ENCODE measurements at places on chromosomes 11 and 22.

DNA sequence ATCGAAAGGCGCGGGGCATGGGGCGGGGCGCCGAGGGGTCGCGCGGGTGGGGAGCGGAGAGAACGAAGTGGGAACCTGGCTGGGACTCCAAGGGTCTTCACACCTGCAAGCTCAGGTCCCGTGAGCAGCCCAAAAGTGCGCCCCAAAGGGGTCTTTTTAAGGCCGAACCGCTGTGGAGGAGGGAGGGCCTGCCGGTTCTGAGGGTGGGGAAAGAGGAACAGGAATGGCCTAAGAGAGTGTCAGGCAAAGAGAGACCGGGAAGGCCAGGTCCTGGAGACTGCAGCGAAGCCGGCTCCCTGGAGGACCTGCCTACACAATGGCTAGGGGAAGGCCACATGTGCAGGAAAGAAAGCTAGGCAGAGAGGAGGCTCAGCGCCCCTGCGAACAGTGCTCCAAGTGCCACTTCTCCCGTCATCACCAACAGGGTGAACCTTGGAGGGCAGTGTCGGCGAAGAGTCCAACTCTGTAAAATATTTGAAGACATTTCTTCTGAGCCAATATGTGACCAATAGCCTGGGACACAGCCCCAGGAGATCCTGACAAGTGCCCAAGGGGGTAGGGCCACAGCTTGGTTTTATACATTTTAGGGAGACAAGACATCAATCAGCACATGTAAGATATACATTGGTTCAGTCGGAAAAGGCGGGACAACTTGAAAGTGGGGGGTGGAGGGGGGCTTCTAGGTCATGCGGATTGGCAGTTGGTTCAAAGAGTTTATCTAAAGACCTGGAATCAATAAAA, 710 bp upstream of the DGCR2 start:
- DNase-seq: no peak

DNA sequence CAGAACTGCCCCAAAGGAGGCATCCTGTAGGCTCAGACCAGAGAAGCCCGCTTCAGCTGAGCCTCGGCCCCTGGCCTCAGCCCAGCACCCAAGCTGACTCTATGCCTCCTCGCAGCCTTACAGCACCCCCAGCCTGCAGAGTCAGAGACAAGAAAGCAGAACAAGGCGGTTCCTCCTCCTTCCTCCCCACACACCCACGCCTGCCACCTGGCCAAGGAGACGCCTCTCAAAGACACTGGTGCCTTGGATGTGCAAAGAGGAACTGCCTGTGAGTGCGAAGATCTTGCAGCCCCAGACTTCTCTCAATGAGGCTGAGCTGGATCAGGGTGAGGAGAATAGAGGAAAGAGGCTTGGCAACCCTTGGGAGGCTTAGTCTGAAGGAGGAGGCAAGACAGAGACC, 60.2 kb downstream of the PDE2A start:
- no peak for DNase-seq

DNA sequence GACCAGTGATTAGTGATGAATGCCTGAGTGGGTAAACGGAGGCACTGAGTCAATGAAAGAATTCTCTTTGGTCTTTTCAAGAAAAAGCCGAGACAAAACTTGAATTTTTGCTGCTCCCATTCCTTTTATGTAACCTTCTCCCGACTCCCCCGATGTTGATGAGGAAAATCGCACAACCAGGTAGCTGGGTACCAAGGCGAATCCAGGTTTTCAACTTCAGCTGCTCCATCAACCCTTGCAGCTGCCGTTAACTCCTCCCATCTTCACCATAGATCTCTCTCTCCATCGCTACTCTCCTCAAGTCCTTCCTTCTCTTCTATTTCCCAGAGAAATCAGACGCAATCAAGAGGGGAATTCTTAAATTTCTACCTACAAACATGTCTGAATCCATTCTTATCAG, 611 bp upstream of the USP2 start:
- DNase-seq: no peak

GRCh38 chr11:12963792-12964536, 45.2 kb upstream of the RASSF10 start:
- DNase-seq: no peak

DNA sequence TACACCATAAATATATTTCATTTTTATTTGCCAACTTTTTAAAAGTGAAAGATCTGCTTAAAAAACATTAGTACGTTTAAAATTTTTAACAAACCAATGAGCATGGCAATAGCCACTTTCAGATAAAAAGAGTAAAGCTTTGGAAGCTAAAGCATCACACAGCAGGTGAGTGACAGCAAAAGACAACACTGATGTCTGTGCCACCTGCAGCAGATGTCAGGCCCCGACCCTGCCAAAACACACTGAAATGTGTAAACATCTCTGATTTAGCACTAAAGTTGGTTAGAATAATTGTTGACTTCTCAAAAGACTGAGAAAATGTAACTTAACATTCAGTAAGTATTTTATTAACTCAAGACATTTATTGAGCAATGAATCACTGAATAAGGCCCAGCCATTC, 232.9 kb downstream of the DLG2 start:
- DNase-seq: no peak

DNA sequence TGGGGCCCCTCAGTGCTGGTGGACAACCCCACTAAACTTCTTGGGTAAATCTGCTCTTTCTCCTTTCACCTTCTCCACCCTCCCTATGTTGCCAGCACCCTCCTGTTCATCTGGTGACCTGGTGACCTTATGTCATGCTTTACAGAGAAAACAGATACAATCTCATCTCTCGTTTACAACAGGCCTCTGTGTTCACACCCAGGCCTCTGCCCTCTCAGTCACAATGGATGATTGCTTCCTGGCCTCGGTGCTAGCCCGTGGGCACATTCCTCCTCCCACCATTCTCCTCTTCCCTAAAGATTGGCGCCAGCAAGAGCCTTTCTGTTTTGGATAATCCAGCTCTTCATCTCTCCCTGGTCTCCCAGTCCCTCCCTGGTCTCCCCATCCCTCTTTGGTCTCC, 12.3 kb upstream of the PNPLA3 start:
- no peak for DNase-seq

DNA sequence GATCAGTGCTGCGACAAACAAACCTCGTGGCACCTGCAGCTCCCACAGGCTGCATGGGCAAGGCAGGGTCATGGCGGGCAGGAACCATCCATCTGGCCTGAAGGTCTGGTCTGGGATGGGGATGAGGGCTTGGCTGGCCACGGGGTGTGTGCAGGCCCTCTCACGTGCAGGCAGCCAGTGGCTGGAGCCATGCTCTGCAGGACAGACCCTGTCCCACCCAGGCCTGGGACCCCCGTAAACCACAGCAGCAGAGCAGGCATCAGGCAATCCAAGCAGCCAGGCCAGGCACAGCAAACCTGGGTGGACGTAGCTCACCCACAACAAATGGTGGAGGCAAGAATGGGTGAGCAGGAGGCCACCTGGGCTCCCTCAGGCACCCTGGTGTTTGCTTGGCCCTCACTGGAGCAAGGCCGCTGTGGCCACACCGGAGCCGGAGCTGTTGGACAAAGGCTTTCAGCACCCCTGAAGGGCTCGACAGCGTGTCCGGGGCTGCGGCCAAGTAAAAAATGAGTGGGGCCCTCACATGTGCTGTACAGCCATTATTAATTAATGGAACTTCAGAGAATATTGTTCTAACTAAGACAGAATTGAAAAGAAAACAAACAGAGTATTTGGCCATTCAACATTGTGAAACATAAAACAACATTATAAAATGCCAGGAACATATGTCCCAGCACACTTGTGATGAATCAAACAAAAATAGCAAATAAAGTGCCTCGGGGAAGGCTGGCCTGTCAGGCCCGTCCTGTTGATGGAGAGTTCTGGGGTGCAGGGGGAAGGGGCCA, 24.0 kb upstream of the GNB1L start:
- no peak for DNase-seq

DNA sequence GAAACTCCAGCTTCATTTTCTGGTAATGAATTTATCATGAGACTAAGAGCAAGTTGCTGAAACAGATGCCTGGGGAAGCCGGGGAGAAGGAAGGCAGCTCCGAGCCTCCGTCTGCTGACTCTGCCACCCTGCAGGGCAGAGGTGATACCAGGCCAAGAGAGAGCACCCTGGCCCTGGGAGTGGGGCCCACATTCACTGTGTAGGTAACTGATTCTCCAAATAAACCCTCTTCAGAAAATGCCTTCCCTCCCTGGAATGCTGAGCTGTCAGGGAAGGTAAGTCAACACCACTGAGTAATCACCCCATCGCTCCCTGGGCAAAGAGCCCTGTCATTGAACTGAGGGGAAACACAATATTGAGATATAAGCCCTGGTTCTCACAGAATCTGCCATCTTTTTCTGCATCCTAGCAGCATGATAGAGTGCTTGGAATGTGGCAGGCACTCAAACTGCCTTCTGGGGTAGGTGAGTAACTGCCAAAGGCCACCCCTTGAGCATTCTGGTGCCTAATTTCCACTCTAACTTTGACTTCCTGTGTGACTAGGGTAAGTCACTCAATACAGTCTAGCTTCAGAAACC, 147.6 kb downstream of the SPATA19 start:
- no peak for DNase-seq

GRCh38 chr22:50599816-50600455, 657 bp upstream of the MAPK8IP2 start:
- no peak for DNase-seq

DNA sequence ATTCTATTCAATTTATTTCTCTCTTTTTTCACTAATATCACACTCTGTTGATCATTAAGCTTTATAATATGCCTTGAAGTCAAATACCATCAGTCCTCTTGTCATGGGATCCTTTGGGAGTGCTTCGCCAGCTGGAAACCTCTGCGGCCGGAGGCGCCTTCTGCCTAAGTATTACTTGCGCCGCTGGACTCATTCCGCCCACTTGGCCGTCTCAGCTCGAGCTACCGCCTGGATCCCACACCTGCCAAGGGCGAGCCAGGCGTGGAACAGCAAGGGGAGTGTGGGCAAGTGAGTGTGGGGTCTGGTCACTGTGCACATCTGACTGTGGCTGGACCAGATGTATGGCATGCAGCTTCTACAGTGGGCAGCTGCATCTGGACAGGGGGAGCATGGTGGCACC, 9.1 kb upstream of the MAP6 start:
- DNase-seq: no peak

GRCh38 chr22:33018232-33018864, 39.8 kb downstream of the SYN3 start:
- no peak for DNase-seq

GRCh38 chr11:119885067-119885466, 156.1 kb upstream of the NECTIN1 start:
- no peak for DNase-seq

GRCh38 chr22:26777156-26777801, 119.9 kb downstream of the MIAT start:
- no peak for DNase-seq

DNA sequence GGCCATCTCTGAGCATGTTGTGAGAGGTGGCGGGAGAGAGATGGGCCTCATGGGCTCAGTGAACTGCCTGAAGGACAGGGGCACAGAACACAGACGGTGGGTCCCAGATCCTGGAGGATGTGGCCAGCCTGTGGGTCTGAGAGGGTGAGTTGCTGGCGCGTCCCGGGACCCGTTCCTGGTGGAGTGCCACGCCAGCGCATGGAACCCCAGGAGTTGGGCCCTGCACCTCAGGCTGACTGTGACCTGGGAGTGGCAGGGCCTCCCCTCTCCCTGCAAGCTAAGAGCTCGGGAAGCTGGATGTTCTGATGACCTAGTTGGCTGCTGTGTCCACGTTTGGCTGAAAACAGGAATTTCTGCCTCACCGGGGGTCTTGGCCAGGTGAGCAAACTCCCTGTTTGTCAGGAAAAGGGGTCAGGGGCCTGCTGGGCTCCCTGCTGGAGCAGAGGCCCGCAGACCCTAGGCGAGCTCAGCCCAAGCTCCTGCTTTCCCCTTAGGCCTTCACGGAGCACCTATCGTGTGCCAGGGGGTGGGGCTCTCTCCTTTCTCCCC, 15.0 kb downstream of the LRRC32 start:
- DNase-seq: no peak

DNA sequence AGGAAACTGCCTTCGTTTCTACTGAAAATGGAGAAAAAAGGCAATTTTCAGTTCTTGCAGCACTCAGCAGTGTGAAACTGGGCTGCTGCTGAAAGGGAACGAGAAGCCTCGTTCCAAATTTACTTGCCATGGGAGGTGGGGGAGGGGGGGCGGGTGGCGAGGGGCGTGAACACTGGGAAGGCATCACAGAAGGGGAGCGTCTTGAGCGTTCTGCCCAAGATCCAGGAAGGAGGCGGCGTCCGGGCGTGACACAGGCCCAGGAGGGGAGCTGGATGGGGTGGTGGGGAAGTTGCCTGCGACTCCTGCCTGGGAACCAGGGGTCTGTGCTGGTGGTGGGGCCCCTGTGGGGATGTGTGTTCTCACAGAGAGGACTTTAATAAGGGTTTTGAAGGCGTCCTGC, 213.5 kb downstream of the CTTN start:
- DNase-seq: no peak

GRCh38 chr11:69617220-69617619, 23.7 kb upstream of the CCND1 start:
- DNase-seq: no peak

- DNase-seq: no peak
Observed at GRCh38 chr22:22421392-22421791, 87.2 kb downstream of the ZNF280B start.

GRCh38 chr11:125270711-125271110, 106.2 kb downstream of the PKNOX2 start:
- no peak for DNase-seq

DNA sequence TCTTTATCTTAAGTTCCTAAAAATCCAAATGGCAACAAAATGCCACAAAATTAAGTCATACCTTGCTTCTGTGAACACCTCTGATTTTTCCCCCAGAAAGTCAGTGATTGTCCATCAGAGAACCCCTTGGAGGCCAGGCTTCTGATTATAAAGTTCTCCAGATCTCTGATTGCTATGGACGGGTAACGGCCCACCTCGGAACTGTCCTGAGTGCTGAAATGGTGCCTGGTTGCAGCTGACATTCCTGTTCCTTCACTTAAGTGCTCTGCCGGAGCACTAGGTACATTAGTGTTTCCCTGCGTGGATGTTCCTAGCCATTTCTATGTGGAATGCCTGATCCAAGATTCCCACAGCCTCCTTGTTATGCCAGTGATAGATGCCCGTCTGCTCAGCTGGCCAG, 85.0 kb downstream of the CHST1 start:
- no peak for DNase-seq

DNA sequence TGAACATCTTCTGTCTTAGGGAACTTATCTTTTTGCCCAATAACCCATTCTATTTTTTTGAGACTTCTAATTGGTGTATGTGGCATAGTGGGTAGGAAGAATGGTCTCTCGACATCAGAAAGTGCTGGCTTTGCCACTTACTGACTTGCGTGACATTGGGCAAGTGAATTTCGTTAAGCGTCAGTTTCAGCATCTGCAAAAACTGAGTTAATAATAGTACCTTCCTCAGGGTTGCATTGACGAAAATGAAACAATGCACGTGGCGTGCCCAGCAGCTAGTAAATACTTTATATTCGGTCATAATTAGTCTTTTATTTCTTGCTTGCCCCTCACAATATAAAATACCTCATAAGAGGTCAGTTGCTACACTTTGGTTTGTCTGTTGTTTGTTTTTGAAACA, 12.5 kb upstream of the GRIK4 start:
- DNase-seq: no peak

Measured in forelimb muscle (tissue), 1 donor.